ENCODE measurements at places on chromosomes 4 and X.

GRCh38 chr4:162015090-162015489 is 148.7 kb downstream of the FSTL5 start:
- DNase-seq = no peak

DNA sequence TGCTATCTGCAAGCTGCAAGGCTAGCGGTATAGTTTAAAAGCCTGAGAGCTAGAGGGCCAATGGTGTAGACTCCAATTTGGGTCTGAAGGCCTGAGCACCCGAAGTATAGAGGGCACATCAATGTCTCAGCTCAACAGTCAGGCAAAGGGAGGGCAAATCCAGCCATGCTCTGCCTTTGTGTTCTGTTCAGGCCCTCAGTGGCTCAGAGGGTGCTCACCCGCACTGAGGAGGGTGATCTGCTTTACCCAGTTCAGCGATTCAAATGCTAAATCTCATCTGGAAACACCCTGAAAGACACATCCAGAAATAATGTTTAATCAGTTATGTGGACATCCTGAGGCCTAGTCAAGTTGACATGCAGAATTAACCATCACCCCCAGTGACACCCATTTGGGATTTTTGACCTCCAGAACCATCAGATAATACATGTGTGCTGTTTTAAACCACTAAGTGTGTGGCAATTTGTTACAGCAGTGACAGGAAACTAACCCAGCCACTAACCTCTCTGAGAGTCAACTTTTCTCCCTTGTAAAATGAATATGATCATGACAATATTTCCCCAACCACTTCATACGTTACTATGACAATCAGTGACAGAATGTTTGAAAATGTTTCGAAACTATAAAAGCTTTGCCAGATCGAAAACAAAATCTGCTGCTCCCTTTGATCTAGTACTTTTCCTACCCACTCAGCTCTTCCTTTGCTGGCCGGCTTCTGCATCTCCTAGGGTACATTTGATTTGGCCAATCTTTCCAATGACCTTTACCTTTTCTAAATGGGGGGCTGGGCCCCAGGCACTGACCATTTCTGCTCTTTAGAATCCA is 8.4 kb upstream of the TBL1X start:
- DNase-seq = no peak

DNA sequence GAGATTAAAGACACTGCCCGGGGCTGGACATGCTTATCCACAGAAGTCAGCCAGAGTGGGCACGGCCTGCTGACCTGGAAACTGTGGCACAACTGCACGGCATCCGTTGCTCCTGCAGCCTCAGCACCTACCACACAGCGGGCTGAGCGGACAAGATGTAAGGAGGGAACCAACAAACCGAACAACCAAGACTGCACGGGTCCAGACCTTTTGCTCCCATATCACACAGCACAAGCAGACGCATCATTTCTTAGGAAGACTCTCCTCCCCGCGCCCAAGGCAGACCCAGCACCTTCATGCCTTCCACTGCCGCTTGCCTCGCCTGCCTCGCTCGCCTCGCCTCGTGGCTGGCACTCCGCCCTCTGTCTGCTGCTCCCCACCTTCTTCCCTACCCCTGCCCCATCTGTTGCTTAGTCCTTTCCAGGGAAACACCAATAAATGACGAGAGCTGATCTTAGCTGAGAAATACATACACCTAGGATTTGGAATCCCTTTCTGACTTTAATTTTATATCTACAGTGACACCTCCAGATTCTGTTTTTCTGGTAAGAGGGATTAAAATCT is 79.0 kb downstream of the AFAP1 start:
- no peak for DNase-seq

DNA sequence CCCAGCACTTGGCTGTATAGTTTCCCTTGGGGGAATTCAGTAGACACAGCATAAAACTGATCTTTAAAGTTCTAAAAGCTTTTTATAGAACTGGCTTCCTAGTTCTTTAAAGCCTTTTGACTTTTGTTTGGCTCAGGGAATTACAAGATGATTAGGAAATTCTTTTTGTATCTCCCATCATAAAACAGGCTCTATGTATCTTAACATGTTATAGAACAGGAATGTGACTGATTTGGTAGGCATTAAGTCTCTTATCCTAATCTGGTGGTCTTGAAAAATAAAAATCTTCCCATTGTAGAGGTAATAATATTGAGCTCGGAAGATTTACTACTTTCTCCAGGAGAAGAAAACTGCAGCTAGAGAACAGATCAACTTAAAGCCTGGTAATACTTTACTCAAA is 262.7 kb downstream of the KCNIP4 start:
- no peak for DNase-seq

- DNase-seq = no peak
These were observed 116.3 kb upstream of the NALF2 start for GRCh38 chrX:69387567-69388487.

- no peak for DNase-seq
These were observed 587 bp downstream of the TIMM8A start for GRCh38 chrX:101347859-101348451.

GRCh38 chr4:143667461-143667860 is 33.0 kb downstream of the FREM3 start:
- DNase-seq = no peak

- no peak for DNase-seq
These were observed 2.5 kb upstream of the PLP1 start for GRCh38 chrX:103774070-103774642.

DNA sequence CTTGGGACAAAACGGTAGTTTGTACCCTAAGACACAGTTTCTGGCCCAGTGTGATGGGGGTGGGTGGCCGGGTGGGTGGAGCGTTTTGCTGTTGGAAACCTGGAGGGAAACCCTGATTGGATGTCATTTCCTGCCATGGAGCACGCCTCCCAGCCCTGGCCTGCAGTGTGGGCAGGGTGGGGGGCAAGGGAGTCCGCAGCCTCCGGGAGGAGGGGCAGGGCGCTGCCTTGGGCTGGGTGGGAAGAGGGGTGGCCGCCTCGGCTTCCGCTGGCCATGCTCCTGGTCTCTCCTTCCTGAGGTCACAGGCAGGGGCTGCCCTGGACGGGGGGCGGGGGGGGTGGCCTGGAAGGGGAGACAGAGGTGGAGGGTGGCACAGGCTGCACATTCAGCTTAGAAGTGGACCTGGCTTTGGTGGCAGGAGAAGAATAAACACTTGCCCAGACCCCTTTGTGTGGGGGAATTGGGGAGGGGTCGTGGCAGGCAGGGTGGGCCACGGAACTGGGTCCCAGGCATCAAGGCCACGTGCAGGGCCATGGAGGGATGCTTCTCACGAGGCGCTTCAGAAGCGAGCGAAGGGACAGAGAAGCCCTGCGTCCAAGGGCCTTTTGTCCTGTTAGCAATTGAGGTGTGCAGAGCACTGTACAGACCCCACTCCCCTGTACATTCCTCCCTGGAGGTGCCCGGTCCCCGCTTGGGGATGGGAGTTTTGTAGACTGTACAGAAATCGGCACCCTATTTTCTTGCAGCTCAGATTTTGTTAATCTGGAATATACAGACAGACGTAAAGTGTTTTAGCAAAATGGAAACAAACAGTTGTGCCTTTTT is 6.2 kb downstream of the NAT8L start:
- DNase-seq = no peak
